GM23248 (cell line): ENCODE measurements at places on chromosomes 7 and 10. TPM values are rescaled to one million over a fixed set of nuclear protein-coding genes. Genes with fewer than 3 reads are reported as not detected.

- DNase-seq, result peak; percentile 11
Observed at GRCh38 chr10:120833222-120833928, 17.8 kb upstream of the WDR11 start.

GRCh38 chr10:66365686-66366085 is 560.1 kb upstream of the LRRTM3 start:
- no peak for DNase-seq

DNA sequence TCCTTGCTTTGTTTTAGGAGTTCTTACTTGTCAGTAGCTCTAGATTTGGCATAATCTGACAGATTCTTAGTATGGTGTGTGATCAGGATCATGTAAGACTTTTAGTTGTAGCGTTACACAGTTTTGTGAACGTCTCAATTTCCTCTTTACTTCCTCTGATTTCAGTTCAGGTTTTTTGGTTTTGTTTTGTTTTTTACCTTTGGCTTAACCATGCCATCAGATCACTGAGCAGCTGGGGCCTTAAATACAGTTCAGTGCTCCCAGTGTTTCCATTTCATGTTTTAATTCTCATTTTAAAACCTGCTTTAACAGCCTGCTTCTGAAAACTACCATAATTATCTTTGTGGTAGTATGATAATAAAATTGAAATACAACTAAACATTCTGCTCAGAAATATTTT is 27.2 kb upstream of the ARMS2 start:
- no peak for DNase-seq

- DNase-seq, result no peak
Observed at GRCh38 chr10:130456616-130457015, 320.4 kb downstream of the GLRX3 start.

GRCh38 chr10:71359364-71360046 is 37.2 kb upstream of the CDH23 start:
- DNase-seq, result no peak

GRCh38 chr7:99740573-99741440 is 5.8 kb upstream of the CYP3A7 start:
- peak; percentile 90 for DNase-seq

GRCh38 chr7:131109759-131110296 is 217.8 kb upstream of the MKLN1 start:
- peak; percentile 94 for DNase-seq

GRCh38 chr7:155188357-155188756 is 109.3 kb upstream of the INSIG1 start:
- DNase-seq, result no peak

DNA sequence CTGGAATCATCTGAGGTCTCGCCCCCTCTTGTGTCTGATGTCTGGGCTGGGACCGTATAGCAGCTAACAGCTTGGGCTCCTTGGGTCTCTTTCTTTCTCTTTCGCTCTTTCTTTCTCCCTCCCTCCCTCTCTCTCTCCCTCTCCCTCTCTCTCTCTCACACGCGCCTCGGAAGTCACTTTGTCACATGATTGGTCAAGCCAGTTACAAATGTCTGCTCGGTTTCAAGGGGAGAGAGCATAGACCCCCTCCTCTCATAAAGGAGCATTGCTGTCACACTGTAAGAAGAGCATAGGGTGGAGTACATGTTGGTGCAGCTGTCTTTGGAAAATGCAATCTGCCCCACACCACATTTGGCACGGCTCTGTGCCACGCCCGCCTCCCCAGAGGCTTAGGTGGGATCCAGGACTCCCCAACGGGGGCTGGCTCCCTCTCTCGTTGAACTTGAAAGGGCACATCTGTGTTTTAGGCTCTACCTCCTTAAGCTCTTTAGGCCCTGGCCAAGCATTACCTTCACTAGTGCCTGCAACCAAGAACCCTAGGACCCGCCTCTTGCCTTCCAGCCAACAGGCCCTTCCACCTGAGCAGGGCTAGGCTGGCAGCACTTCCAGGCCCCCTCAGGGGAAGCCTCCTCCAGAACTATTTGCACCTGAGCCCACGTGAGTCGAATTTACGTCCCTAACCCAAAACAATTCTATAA is 61.9 kb upstream of the CACUL1 start:
- no peak for DNase-seq

DNA sequence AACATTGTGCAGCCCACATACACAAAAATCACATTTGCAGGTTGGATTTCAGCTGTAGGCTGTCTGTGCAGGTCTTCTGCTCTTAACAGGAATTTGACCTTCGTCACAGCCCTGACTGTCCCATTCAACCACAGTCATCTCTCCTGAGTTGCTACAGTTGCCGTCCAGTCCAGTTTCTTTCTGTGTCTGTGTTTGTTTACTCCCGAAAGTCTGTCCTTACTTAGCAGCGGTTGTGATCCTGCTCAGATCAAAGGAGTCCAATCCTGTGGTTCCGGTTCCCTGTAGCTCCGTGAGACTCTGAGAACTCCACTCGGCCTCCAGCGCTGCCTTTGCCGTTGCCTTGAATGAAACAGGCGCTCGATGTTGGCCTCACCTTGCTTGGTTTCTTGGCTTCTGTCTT is 111.6 kb upstream of the GATA3 start:
- no peak for DNase-seq

- no peak for DNase-seq
Observed at GRCh38 chr7:140160308-140160707, 16.5 kb downstream of the KDM7A start.

DNA sequence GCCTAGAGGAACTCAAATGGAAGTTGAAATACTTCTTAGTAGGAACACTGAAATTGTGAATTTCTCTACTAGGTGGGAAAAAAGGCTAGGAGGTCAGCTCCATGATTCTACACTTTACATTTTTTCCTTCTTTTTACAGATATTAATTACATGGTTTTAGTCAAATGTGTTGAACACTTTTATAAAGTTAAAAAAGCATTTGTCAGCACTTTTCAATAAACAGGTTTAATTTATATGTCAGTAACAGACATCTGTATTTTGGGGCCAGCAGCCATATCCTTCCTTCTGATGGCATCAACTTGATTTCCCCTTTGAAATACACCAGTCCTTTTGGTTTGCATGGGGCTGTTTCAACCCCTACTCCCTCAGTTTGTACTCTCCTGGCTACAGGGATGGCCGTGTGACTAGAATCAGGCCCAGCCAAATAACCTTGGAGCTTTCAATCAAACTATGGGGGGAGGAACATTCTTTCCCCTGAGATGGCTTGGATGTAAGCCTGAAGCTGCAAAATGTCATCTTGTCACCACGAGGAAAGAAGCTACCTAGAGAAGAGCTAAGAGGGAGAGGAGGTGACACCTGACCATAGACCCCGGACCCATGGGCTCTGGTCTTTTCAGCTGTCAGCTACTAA is 171.0 kb upstream of the NEBL start:
- DNase-seq, result no peak

DNA sequence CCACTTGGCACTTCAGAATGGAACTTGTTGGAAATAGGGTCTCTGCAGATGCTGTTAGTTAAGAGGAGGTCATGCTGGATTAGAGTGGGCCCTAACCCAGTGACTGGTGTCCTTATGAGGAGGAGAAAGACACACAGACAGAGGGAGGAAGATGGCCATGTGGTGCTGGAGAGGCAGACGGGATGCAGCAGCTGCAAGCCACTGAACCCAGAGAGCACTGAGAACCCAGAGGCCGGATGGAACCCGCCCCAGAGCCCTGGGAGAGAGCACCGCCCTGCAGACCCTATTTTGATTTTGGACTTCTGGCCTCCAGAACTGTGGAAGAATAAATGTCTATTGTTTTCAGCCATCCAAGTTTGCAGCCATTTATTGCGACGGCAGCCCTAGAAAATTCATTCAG is 58.0 kb upstream of the EBF3 start:
- peak; percentile 26 for DNase-seq

DNA sequence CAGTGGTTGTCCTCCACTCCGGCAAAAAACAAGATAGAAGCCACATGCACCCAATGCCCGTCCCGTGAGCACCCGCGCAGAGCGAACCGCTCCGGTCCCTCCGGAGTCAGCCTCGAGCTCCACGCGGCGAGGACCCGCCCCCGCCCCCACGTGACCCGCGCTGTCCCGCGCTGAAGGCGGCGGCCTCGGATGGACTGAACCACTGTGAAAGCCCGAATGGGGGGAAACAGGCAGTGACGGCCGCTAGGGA is 766 bp upstream of the EIF3B start:
- DNase-seq, result peak; percentile 95

DNA sequence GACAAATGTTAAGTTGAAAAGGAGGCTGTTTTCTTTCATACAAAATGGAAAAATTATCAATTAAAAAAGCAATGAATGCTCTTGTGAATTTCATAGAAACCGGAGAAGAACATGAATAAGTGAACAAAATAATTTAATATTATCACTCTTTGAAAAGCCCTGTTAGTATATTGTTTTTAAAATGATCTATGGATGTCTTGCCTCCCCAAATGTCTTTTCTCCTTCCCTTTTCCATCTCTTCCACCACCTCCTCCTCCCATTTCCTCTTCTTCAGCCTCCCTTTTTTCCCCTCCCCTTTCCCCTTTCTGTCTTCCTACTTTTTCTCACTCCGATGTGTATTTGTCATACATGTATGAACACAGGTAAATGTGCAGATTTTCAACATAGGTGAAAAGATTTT is 234.7 kb downstream of the MALRD1 start:
- DNase-seq, result no peak

- no peak for DNase-seq
Observed at GRCh38 chr7:577741-578370, 58.2 kb upstream of the PDGFA start.

GRCh38 chr7:4641091-4641666 is 40.9 kb upstream of the FOXK1 start:
- no peak for DNase-seq

GRCh38 chr7:151053096-151053495 is 4.6 kb downstream of the CDK5 start:
- DNase-seq, result no peak

GRCh38 chr7:66642186-66642585 is 13.5 kb downstream of the KCTD7 start:
- no peak for DNase-seq

- DNase-seq, result no peak
Observed at GRCh38 chr10:59036311-59037017, 140.0 kb upstream of the PHYHIPL start.

DNA sequence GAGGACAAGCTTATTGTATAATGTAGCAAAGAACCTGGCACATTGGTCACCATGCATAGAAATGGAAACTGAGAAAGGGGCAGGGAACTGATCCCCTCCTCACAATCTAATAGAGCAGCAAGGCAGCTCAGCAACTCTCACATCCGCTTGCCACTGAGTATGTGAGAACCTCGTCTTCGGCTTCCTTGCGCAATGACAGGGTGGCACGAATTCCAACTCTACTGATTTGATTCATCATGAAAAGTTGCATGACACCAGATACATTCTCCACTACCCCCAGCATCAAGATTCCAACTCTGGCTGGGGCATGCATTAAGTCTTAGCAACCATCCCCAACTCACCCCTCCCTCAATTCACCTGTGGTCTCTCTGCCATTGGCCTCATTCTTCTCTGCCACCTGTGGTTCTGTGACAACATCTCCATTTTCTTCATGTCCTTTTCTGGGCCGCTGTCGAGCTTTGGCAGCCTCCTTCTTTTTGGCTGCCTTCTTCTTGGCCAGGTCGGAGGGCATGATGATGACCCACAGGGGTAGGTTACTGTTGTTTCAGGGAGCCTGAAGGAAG is 976 bp downstream of the ABCF2 start:
- DNase-seq, result peak; percentile 51

GRCh38 chr10:126063353-126063791 is 167.0 kb downstream of the FANK1 start:
- peak; percentile 88 for DNase-seq

GRCh38 chr7:90736316-90736715 is 140.2 kb downstream of the CDK14 start:
- DNase-seq, result no peak

GRCh38 chr10:13678101-13678843 is 91.5 kb downstream of the PRPF18 start:
- DNase-seq, result no peak

DNA sequence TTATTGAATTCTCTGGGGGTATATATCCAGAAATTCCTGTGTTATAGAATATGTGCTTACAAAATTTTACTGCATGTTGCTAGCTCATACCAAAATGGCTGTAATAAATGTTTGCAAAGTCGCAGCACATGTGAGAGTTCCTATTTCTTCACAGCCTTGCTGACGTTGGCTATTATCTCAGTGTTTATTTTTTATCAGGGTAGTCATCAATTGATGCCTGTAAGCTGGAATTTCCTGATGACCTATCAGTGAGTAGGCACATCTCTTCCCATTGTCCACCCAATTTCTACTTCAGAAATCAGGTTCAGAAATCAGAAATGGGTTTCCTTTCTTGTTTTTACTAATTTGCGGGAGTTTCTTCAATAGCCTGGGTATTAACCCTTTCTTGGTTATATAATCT is 268.1 kb upstream of the FZD8 start:
- peak; percentile 90 for DNase-seq

DNA sequence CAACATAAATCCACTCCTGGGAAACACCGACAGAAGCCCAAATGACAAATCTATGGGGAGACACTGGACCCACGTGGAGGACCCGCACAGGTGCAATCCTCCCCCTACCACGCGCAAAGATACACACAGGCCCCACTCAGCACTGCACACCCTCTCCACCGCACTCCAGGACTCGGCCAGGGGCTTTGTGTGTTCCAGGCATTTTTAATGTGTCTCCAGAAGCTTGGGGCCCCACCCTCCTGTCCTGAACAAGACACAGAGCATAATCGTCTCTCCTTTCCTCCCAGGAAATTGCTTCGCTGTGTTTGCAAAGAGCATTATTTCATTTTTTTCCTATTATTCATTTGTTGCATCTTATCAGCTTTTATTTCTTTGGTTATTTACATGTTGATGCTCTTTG is 82.8 kb downstream of the GLI3 start:
- DNase-seq, result no peak

- no peak for DNase-seq
Observed at GRCh38 chr10:34161777-34162370, 653.2 kb downstream of the PARD3 start.

- DNase-seq, result no peak
Observed at GRCh38 chr7:24659505-24659904, 86.3 kb downstream of the PALS2 start.

GRCh38 chr10:92747600-92747999 is 57.8 kb downstream of the HHEX start:
- no peak for DNase-seq

- no peak for DNase-seq
Observed at GRCh38 chr10:43708262-43708661, 59.6 kb upstream of the ZNF32 start.

GRCh38 chr10:1610986-1611770 is 126.1 kb downstream of the ADARB2 start:
- DNase-seq, result no peak

DNA sequence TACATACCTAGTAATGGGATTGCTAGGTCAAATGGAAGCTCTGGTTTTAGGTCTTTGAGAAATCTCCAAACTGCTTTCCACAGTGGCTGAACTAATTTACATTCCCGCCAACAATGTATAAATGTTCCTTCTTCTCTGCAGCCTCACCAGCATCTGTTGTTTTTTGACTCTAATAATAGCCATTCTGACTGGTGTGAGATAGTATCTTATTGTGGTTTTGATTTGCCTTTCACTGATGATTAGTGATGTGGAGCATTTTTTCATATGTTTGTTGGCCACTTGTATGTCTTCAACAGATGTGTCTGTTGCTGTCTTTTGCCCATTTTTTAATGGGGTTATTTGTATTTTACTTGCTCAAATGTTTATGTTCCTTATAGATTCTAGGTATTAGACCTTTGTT is 675.5 kb downstream of the SUGCT start:
- peak; percentile 18 for DNase-seq

Gene MSS51
- 1.0 and 1.5 TPM in 2 replicates for total RNA-seq

Gene FXYD4
- total RNA-seq, result not detected in 2 replicates

Gene TIAL1
- total RNA-seq, result 34.7 and 43.6 TPM in 2 replicates

Gene SPDYE6
- not detected in 2 replicates for total RNA-seq

Gene FGL2
- total RNA-seq, result 3.8 and 4.8 TPM in 2 replicates

Gene EBLN1
- not detected in 2 replicates for total RNA-seq

Gene MEOX2
- total RNA-seq, result not detected in 2 replicates

Gene CPA5
- total RNA-seq, result not detected in 2 replicates

Gene UPK3BL1
- 10.8 and 13.3 TPM in 2 replicates for total RNA-seq

Gene ASNS
- 103 and 107 TPM in 2 replicates for total RNA-seq
